CD4-positive, alpha-beta T cell treated with Interleukin-10 for 1 hour (primary cell): ENCODE measurements at places on chromosomes 13 and 19.

DNA sequence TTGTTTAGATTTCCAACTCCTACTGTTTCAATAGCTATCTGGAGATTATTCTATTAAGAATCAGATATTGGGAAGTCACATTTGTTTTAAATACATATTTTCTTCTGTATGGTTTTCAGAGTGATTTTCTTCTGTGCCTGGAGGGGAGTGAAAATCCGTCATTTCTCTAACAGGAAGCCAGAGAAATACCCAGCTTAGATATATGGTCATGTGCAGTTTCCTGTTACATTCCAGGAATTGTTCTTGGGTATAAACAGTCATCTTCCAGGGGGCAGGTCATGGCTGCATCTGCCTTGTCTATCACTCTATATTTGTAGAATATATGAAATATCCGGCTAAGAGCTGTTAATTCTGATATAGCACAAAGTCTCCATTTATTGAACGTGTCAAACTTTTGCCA is 77.5 kb upstream of the MIR17HG start:
- no peak for DNase-seq

DNA sequence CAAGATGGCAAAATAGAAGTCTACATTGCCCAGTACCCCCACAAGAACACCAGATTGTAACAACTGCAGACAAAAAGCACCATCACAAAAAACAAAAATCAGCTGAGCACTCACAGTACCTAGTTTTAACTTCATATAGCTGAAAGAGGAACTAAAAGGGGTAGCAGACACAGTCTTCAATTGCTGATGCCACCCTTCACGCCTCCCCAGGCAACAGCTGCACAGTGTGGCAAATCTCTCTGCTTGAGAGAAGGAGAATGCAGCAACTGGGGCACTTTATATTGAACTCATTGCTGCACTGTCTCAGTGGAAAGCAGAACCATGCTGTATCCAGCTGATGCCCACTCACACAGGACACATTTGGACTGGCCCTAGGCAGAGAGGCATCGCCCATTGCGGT is 2714.5 kb upstream of the PCDH20 start:
- no peak for DNase-seq

DNA sequence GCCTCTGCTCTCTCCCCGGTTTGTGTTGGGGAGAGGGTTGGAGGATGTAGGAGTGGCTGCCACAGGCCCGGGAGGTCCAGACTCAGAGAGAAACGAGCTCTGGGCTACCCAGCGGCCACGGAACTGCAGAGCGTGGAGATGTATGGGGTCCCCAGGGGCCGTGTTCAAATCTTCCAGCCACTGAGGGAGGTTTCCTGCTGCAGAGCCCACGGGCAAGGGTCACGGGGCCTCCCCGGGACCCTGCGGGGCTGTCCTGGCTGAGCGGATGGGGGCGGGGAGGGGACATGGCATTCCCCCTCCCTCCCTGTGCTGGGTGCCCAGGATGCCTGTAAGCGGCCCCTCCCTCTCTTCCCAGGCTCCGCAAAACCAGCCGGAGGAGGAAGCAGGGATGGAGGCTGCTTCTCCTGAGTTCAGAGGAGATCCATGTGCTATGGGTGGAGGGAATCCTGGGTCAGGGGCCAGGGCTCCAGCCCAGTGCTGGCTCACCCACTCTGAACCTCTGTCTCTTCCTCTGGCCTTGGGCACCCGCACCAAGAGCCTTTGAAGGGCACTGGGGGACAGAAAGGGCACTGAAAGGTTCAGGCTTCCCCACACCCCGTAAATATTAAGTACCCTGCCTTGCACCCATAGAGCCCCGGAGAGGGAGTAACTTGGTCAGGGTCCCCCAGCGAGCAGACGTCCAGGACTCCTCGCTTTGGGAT is 22.6 kb downstream of the SMIM24 start:
- no peak for DNase-seq

GRCh38 chr13:77720988-77721387 is 23.5 kb downstream of the SLAIN1 start:
- DNase-seq = no peak

GRCh38 chr13:74623761-74624160 is 489.6 kb upstream of the KLF12 start:
- DNase-seq = no peak

DNA sequence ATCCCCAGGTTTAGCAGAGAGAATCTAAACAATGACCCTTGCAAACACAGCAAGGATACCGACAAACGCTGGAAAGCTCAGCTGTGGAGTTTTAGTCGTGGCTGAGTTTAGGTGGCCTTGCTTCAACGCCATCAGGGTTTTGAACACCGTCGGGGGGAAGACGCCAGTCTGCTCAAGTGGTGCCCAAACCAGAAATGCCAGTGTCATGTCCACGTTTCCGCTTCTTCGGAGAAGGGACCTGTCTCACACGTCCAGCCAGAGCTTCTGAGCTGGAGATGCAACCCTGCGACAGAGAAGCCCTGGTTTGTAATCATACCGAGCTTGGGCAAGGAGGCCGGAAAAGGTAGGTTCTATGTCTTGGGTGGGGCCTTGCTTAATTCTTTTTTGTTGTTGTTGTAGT is 42.6 kb upstream of the ATP11A start:
- no peak for DNase-seq

DNA sequence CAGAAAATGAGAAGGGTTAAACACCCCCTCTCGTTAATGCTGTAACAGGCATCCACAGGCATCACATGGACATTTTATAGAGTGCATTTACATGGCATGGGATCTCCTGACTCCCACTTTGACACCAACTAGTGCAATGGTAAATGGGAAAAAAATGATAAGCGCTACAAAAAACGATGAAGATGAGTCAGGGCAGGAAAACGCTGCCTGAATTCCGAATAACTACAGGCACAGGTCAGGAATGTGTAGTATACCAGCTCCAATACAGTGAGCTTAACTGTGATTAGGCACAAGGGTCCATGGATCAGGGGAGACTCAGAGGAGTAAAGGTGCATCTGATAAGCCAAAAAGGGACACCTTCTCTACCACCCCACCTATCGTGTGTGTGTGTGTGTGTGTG is 223.6 kb downstream of the FOXO1 start:
- no peak for DNase-seq

GRCh38 chr19:46925548-46925950 is 64.8 kb downstream of the ARHGAP35 start:
- no peak for DNase-seq

DNA sequence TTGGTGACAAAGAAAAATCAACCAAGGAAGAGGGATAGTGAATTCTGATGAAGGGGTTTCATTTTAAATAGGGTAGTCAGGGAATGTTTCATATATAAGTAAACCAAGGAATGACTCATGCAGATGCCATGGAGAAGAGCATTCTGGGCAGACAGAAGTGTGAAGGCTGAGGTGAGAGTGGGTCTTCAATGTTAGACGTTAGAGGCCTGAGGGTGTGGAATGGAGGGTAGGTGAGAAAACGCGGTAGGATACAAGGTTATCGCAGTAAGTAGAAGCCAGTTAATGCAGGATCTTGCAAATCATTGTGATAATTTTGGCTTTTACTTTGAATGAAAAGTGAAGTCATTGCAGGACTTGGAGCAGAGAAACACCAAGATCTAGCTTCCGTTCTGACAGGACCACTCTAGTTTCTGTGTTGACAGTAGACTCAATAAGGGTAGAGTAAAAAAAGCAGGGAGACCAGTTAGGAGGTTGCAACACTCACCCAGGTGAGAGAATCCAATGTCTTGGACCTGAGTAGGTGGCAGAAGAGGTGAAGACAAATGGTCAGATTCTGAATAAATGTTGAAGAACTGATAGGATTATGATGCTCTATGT is 225.2 kb upstream of the TMTC4 start:
- DNase-seq = no peak

- no peak for DNase-seq
Observed at GRCh38 chr13:70162141-70162540, 53.9 kb upstream of the KLHL1 start.

DNA sequence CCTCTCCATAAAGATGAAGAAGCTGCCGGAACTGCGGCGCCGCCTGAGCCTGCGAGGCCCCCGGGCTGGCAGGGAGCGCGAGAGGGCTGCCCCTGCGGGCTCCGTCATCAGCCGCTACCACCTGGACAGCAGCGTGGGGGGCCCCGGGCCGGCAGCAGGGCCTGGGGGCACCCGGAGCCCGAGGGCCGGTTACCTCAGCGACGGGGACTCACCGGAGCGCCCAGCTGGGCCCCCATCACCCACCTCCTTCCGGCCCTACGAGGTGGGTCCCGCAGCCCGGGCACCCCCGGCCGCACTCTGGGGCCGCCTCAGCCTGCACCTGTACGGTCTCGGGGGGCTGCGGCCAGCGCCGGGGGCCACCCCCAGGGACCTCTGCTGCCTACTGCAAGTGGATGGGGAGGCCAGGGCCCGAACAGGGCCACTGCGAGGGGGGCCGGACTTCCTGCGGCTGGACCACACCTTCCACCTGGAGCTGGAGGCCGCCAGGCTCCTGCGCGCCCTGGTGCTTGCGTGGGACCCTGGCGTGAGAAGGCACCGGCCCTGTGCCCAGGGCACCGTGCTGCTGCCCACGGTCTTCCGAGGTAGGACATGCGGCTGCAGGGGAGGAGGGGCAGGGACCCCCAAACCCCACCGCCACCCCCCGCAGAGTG is 2.7 kb downstream of the SYDE1 start:
- DNase-seq = no peak

GRCh38 chr19:7877249-7877836 is 3.2 kb upstream of the PRR36 start:
- DNase-seq = no peak

GRCh38 chr19:39661565-39661964 is 5.9 kb downstream of the LGALS16 start:
- DNase-seq = no peak

DNA sequence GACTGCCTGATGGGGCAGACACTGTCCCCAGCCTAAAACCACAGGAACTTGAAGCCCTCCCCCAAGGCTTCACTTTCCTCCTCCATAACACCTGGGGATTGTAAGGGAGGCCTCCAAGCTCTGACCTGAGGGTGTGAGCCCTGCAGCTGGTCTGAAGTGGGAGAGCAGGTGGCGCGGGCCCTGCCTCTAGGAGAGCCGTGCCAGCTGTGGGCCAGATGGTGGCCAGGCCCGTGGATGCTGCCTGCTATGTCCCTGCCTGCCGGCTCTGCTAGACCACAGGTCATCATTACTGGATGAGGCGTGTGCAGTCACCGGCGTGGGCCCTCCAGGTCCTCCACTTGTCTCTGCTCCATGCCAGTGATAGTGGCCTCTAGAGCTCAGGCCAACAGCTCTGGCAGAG is 3.5 kb upstream of the KLHL26 start:
- no peak for DNase-seq

DNA sequence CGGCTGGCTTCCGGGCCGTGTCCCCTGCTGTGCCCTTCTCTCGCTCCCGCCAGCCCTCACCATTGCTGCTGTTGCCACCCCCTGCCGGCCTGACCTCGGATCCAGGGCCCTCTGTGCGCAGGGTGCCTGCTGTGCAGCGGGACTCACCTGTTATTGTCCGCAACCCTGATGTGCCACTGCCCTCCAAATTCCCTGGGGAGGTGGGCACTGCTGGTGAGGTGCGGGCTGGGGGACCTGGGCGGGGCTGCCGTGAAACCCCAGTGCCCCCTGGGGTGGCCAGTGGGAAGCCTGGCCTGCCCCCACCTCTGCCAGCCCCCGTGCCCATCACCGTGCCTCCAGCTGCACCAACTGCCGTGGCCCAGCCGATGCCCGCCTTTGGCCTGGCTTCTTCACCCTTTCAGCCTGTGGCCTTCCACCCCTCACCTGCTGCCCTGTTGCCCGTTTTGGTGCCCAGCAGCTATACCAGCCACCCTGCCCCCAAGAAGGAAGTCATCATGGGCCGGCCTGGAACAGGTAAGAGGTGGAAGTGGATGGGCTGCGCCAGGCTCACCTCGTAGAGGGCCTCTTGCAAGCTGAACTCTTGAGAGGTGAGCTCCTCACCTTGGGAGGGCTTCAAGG is 5.1 kb downstream of the CIC start:
- no peak for DNase-seq

DNA sequence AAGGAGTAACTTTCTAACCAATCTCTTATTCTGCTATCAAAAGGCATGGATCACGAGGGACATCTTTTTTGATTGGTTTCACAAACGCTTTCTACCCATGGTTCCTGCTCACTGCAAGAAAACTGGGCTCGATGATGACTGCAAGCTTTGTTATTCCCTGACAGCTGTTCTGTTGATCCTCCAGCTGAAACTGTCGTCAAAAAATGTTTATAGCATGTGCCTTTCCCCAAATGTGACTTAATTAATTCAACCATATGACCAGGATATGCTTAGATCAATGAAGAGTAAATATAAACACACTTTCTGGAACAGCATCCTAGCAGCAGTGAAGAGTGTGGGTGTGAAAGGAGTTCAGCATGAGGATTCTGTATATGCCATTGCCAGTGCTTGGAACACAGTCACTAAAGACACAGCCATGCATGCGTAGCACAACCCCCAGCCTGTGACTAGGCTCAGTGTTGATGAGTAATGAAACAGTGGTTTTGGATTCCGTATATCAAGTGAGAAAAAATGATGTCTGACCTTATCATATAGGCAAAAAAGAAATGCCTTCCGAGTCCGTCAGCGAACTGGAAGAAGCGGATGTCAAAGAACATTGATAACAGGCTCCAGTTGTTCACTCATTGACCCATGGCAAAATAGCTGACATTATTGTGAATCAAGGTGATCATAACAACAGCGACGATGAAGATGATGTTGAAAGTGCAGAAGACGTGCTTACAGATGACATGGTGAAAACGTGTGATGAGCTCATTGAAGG is 347.4 kb downstream of the FGF9 start:
- DNase-seq = no peak

DNA sequence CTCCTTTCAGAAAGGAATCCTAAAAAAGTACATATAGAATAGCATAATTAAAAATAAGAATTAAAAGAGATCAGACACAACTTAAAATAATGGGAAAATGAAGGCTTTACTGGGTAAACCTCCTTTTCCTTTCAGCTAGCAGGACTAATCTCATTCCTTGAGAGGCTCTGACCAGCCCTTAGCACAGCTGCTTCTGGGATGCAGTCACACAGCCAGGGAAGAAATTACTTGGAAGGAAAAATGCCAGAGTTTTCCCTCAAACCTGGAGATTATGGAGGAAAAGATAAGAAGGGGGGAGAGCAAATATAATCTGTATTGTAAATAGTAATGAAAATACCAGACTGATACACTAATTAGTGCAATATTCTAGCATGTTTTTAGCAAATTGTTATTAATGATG is 91.8 kb downstream of the LRCH1 start:
- DNase-seq = no peak

- DNase-seq = no peak
Observed at GRCh38 chr13:85816413-85816812, 17.2 kb upstream of the SLITRK6 start.

DNA sequence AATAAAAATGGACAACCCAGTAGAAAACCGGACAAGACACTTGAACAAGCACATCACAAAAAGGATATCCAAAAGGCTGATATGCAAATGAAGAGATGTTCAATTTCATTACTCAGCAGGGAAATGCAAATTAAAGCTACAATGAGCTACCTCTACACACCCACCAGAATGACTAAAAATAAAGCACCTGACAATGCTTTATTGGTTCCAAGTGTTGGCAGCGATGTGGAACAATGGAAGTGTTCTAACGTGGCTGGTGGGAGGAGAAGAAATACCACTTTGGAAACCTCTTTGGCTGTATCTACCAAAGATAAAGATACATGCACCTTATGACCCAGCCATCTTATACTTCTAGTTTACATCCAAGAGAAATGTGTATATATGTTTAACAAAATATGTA is 3.7 kb upstream of the ACP7 start:
- DNase-seq = no peak
